ENCODE measurements at places on chromosomes 5 and 9.

- no peak for DNase-seq
Observed at GRCh38 chr9:9961487-9961886, 651.3 kb downstream of the PTPRD start.

DNA sequence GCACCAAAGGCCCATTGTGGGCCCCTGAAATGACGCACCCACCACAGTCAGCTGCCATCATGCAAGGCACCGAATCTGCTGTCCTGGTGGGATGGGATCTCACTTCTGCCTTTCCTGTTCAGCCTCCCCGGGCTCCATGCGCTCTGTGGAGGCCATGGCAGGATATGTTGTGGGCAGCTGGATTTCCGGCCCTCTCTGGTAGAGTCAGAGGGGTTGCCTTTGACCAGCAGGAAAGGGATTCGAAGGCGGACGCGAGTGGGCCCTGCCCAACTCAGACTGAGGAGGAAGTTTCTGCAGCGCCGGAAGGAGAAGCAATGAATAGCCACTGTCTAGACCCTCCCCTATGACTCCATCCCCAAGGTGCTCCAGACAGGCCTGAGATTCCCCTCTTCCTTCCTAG, 35.5 kb downstream of the GADD45G start:
- no peak for DNase-seq

DNA sequence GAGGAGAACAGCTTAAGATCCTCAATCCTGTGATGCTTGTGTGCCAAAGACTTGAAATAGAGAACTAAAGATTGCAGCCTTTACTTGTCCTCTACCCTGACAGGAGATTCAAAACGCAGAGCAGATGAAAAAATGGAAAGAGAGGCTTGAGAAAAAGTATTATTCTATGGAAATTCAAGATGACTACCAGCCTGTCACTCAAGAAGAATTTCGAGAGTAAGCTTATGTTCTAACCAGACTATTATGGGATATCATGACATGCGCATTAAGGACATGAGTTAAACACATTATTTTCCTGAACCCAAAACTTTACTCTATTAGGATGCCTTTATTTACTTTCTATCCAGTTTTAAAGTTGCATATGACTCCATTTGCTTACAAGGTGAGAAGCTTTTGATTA, 46.4 kb downstream of the PKD2L2 start:
- no peak for DNase-seq

GRCh38 chr9:132464547-132464946, 54.5 kb downstream of the CFAP77 start:
- DNase-seq: no peak

GRCh38 chr9:119005162-119005561, 364.1 kb downstream of the BRINP1 start:
- no peak for DNase-seq

GRCh38 chr9:124454296-124454695, 4.0 kb downstream of the ADGRD2 start:
- no peak for DNase-seq

DNA sequence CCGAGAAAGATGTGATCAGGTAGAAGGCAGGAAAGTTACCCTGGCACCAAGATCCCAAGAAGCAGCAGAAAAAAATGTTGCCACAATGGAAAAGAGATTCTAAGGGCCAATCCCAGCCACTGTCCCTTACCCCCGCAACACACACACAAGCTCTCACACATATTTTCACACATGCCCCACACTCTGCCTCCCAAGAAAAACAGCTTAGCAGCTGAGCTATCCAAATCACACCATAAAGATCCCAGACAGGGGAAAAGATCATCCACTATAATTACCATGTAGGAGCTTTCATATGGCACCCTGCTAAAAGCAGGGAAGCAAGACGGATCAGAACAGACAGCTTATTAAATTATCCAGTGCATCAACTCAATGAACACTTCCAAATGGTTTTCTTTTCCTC, 143.4 kb downstream of the FAM114A2 start:
- DNase-seq: no peak

DNA sequence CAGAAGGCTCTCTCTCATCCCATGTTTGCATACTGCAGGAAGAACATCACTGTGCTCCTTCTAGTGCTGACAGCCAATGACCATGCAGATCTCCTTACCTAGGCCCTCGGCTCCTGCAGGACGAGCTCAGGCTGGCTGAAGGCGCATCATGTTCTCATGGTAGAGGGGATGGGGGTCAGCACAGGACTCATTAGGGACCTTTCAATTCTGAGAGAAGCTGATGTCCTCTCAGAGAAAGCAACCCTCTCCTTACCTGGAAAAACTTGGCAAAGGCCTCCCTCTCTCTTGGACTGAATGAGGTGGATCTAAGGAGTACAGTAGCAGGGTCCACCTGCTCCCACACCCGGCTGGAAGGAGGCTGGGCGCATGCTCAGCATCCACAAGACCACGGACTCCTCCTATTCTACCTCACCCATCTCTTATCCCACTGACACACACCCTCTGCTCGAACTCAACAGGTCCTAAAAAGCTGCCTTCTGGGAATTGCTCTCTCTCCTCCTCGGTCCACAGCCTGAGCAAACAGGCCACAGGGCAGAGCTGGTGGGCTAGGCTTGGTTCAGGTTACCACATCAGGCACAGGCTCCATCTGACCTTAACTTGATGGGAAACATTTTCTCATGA, 2.9 kb downstream of the IPPK start:
- no peak for DNase-seq

DNA sequence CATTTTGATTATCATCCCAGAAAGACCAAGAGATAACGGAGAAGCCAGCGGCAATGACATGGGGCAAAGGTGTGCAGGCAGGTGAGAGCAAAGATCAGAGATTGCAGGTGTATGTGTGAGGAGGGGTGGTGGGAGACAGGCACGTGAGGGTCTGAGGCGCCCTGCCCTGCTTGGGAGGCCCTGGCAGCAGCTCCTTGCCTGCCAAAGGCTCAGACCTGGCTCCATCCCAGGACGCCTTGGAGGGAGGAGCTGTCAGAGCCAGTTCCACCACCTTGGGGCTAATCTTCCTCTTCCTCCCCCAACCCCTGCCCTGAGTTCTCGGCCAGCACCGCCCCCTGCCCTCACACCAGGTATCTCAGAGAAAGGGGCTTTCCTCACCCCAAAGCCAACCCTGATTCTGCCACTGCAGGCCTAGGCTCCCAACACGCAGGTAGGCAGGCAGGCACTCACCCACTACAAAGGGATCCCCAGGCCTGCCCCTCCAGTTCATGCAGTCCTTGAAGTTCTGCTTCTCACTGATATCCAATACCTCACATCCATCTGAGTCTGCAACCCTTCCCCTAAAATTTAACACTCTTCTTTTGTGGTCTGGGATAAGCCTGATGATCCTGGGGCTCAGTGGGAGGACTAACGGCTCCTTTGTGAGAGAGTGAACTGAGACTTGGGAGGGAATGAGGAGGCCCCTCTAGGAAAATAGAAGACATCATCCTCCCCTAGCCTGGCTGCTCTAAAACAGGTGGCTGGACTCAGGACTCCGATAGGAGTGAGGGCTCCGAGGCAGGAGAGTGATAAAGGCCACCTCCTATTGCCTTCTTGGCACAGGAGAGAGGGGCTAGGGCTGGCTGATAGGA, 1.8 kb downstream of the AQP3 start:
- no peak for DNase-seq

DNA sequence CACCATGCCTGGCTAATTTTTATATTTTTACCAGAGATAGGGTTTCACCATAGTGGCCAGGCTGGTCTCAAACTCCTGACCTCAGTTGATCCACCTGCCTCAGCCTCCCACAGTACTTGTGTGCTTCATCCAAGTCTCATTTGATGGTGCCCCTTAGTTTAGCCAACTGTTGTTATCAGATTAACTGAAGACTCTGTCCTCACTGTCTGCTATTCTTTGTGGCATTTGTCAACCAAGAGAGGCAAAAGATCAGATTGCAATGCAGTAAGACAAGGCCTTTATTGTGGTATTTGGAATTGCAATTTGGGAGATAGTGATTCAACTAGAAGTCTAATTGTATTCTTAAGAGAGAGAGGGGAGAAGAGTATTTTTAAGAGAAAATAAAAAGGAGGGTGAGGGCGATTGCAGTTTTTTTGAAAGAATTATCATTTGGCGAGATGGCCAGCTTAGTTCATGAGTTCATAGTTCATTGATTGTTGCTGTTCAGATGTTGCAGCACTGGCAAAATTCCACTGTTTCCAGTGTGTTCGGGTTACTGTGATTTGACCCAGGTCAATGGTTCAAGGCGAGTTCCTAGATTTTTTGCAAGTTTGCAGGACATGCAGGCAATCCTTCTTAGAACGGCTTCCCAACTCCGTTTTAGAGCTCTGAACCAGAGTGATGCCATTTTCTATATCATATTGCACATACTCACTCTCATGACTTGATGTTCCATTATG, 1156.9 kb downstream of the CDH9 start:
- DNase-seq: no peak

GRCh38 chr5:53053364-53053763, 56.2 kb downstream of the MOCS2 start:
- DNase-seq: no peak

DNA sequence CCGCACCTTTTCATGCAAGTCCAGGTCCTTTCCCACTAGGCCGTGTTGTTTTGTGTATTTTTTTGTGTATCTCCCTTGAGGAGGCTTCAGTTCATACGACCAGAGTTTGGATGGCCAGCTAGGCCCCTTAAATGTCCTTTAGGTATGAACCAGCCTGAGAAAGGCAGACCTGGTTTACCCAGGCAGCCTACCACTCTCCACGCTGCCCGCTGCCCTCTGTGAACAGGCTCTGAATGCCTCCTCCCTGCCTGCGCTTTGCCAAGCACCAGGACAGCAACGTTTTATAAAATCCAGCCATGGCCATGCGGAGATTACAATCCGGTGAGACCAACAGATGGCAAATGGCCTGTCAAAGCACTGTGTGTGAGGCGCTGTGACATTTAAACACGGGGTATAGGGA, 626 bp upstream of the CLTB start:
- no peak for DNase-seq

GRCh38 chr5:135593141-135593540, 14.3 kb upstream of the CXCL14 start:
- no peak for DNase-seq

GRCh38 chr5:127326431-127326830, 35.8 kb downstream of the MEGF10 start:
- peak; percentile 15 for DNase-seq

DNA sequence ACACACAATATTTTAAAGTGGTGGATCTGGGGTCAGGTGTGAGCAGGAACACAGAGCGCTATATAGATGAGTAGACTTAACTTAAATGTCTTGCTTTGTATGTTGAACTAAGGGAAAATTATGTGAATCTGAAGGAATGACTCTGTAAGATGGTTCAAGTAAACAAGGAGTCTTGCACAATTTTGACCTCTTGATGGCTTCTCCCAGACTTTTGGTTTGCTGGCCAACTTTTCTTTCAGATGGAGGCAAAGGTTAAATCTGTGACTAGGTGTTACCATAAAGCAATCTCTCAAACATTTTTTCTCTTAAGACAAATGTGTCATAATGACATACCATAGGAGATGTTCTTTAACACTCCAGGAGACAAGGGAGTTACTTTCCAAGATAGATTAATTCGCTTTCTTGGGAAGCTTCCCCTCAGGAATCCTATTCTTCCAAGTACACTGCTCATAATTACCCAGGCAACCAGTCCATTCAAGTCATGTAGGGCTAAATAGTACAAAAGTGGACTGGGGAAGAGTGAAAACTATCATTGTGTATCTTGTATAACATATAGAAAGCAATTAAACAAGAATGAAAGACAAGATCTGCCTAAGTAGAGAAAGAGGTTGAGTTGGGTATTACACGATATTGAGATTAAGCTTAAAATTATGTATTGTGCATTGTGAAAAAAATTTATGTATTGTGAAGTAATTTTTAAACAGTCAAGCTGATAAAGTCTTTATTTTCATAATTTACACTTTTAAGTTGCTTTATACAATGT, 60.3 kb upstream of the SLC27A6 start:
- DNase-seq: peak; percentile 5

DNA sequence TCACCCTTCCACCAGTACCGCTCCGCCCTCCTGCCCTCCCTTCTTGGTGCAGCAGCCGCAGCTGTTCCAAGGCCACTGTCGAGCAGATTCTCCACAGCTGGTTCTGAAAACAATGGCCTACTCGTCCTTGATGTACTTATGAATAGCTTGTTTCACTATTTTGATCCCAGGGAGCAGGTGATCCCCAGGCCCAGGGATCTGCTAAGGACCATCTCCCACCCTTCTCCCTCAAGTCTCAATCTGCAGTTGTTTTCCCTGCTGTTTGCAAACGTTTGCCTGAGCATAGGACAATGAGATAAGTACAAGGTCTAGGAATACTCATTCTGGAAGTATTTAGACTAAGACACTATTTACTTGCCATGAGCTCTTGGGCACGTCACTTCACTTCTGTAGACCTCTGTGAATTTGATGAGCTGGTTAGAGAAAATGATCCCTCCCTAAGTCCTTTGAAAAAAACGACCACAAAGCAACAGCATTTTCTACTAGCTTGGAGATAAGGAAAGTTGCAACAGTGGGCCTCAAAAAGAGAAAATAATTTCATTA, 1.8 kb downstream of the LURAP1L start:
- DNase-seq: peak; percentile 63

GRCh38 chr9:112002847-112003457, 106.3 kb downstream of the UGCG start:
- no peak for DNase-seq

DNA sequence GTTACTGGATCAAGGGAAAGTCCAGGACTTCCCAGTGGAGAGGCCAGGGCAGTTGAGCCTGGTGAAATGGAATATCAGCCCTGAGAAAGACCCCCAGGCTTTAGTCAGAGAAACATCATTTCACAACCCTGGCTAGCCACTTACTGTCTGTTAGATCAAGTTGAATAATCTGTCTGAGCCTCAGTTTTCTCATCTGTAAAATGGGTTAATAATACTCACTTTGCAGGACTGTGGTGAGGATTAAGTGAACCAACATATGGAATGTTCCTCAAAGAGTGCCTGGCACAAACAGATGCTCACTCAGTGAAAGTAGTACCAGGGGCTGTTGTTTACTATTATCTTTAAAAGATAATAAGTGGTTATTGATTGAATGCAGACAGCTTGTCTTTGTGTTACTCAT, 110.5 kb downstream of the SV2C start:
- no peak for DNase-seq

DNA sequence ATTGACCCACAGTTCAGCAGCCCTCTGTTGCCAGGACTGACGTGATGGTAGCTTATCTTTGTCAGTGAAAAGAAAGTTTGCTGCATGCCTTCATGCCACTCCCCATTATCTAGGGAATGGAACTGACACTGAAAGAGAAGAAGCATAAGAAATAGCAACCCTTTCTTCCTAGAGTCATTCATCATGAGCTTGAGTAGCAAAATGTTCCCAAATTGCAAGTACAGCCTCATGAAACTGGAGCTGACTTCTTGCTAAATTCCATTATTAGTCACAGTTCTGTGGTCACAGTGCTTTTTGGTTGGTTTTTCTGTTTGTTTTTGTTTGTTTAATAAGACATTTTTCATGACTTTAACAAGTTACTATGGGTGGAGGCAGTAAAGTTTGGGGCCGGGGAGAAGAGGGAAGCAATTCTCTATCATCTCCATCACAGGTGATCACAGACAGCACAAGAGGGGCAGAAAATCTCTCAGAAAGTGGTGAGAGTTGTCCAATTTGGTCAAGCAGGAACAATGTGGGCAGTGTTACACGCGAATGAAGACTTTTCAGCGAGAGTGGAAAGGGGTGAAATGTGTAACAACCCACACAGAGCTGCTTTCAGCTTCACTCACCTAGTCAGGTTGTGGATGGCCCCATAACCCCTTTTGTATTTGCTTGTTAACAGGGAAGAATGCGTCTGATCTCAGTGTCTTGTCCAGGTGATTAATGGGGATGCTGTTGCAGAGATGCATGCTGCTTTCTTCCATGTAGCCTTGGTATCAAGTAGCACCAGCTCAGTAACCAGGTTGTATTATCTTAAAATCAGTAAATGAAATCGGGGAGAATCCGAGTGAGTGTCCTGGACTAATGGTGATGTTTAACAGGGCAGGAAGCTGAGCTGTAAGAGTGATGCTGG, 440.4 kb downstream of the DMRT2 start:
- peak; percentile 3 for DNase-seq
